ENCODE measurements at places on chromosomes 3 and 15. TPM values are rescaled to one million over a fixed set of nuclear protein-coding genes. Genes with fewer than 3 reads are reported as not detected.

Gene GCSAM
- total RNA-seq, result 1.3 TPM

Gene CAMK2N2
- total RNA-seq, result not detected

DNA sequence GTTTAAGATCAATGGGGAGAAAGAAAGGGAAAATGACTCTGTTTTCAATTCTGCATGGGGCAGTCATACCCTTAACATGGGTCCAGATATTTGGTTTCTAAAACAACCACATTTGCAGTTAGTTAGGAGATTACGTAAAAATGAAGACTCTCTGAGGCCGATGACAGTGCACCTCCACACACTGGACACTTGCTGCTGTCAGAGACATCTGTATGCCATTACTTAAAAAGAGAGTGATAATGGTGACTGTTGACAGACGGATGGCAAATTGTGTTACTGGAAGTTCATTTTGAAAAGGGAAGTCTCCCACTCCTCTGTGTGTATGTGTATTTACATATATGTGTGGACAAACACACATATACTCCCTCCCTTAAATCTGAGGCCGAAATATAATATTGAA lies 304.5 kb upstream of the SEMA6D start:
- DNase-seq, result no peak

Gene ROBO1
- total RNA-seq, result 3.2 TPM

- peak; percentile 48 for DNase-seq
Observed at GRCh38 chr15:90063770-90064247, 38.5 kb downstream of the IDH2 start.

- DNase-seq, result peak; percentile 63
Observed at GRCh38 chr15:80823995-80824394, 44.8 kb downstream of the CEMIP start.

DNA sequence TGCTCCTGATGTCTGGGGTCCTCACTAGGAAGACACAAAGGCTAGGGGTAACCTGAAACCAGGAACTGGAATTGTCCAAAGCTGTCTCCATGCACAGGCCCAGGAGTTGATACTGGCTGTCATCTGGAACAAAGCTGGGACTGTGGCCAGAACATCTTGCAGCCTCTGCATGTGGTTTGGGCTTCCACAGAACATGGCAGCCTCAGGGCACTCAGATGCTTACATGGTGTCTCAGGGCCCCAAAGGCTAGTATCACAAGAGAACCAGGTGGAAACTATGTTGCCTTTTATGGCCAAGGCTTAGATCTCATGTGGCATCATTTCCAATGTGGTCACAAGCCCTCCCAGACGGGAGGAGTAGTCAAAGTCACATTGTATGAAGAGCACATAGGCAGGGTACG lies 335.2 kb upstream of the TRIM42 start:
- DNase-seq, result no peak

DNA sequence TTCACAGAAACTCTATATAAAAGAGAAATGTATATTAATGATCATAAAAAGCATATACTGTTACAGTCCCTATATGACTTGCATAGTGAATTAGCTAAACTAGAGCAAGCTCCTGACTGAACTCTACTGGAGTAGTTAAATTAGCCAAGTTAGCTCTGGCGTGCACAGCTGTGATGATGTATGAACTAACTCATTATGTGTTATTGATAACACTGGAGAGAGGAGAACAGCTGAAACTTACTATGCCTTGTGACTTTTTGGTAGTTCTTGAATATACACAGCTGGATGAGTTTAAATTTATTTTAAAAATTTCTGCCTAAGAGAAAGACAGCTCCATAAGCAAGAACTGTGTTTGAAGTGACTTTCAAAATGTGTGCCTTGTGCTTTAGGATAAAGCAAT lies 8.1 kb downstream of the TIPARP start:
- DNase-seq, result no peak
